HepG2 (cell line): ENCODE measurements at places on chromosomes 2 and 18.

DNA sequence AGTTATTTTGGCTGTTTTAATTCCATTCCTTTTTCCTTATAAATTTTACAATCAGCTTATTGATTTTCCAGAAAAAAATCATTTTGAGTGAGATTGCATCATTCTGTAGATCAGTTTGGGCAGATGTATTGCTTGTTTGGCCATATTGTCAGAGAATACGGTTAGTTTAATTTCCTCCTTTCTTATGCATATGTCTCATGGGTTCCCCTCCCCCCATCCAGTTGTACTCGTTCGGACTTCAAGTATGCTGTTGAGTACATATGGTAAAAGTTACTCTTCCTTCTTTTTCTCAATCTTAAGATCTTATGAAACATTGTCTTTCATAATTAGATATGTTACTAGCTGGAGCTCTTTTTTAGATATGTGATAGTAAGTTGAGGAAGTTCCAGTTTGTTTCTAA lies 131.2 kb upstream of the TTC27 start:
- no peak for DNase-seq

GRCh38 chr18:50042611-50043010 lies 152.3 kb downstream of the MYO5B start:
- DNase-seq: no peak

- DNase-seq: no peak
These were observed 81.1 kb upstream of the NYAP2 start for GRCh38 chr2:225318440-225318839.

DNA sequence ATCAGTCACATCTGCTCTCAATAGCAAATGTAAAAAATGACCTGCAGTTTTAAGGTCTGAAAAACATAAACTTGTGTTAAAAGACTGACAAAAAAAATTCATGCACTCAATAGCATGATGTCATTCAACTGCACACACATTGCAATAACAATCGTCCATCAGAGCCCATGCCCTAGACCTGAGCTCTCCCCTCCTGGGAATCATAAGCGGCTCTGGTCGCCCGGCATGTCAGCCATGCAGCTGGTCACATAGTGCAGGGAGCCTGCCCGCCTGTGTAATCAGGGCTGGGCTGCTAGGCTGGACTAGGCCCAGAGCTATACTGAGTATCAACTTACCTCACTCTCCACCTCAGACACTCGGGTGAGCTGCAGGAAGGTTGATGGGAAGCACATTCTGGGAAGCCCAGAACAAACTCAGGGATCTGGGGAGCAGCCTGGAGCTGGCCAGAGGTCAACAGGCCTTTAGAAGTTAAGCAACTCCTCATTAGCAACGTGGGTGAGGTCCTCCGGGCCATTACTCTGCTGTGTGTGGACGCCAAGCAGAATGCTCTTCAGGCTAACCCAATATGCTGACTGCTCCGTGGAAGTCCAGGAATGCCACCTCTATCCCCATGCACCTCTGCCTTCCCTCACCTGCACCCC lies 165.5 kb downstream of the TTC32 start:
- DNase-seq: no peak

- DNase-seq: no peak
These were observed 743.6 kb downstream of the RNF144A start for GRCh38 chr2:7660816-7661215.

DNA sequence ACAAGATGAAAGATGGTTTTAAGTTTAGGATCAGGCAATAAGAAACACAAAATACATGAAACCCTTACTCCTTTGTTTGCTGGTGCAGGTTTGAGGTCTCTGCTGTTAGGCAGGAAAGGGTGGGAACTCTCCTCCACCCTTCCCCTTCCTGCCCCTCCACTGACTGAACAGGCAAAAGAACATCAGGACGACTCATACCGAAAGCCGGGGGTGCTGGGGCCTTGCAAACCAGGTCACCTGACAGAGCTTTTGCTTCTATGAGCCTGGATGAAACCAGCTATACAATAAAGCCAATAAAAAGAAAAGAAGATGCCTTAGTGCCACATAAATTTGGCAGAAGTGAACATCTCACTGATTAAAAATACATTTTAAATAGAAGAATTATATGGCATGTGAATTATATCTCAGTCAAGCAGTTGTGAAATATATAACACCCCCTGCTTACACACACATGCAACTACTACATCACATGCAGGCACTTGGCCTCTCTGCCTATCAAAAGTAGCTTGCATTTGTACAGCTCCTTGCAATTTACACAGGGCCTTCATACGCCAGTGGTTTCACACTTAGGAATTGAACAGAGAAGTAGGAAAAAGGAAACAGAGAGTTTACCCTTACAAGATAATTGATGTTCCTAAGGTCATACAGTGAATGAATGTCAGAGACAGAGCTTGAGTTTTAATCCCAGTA lies 215.1 kb upstream of the TRIB2 start:
- DNase-seq: no peak

- no peak for DNase-seq
These were observed 6.5 kb downstream of the DGUOK start for GRCh38 chr2:73933194-73933593.

DNA sequence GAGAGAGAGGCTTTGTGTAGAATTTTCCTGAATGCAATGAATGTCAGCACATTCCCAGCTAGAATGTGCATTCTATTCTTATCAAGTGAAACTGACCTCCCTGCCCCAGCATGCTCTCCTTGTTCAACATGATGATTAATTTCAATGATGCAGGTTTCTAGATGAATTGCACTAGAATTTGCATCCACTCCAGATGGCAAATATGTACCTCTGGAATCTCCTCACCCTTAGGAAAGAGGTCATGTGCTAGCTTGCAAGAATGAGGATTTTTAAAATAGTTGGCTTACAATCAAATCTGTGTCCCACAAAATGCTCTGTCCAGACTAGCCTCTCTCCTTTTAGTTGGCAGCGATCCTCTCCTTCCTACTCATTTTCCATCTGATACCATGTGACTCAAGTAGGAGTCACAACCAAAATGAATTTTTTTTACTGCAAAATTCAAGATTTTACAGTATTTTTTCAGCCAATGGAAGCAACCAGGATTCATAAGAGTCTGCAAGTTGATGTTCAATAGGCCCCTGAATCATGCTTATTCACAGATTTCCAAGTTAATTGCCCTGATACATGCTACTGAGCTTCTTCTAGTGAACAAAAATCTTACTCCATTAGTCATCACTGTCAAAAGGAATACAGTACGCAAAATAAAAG lies 21.0 kb upstream of the STAT4 start:
- no peak for DNase-seq

GRCh38 chr2:6819668-6820067 lies 46.0 kb downstream of the CMPK2 start:
- DNase-seq: no peak

- no peak for DNase-seq
These were observed 15.5 kb downstream of the VIL1 start for GRCh38 chr2:218434456-218434855.

DNA sequence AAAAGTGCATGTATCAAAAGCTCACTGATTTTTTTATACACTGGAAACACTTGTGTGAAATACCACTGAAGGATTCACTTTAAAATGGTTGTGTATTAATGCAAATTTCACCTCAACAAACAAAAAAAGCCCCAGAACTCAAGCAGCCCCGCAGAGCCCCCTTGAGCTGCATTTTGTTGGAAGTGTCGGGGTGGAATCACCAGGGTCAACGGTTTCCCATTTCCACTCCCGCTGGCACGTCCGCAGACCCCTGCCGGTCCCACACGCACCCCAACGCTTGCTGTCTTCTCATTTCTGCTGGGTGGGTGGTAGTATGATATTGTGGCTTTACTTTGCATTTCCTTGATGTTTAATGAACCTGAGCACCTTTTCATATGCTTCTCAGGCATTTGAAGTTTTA lies 239.7 kb downstream of the FAM210A start:
- no peak for DNase-seq

GRCh38 chr2:158975271-158975921 lies 7.0 kb downstream of the TANC1 start:
- no peak for DNase-seq

DNA sequence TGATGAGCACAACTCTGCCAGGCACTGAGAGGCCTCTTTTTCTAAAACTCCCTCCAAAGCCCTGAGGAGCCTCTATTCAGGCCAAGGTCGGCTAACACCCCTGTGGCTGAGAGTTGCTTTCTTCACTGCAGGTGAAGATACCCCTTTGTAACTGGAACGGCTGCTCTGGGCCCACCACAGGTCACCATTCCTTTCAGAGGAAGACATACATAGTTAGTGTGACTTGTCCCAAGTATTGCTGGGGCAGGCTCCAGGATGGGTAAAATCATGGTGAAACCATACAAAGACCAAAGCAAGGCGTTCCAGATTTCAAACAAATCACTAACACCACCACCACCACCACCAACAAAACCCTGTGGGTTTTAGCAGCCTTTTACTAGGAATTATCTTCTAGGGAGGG lies 36.8 kb downstream of the CHST10 start:
- DNase-seq: no peak

DNA sequence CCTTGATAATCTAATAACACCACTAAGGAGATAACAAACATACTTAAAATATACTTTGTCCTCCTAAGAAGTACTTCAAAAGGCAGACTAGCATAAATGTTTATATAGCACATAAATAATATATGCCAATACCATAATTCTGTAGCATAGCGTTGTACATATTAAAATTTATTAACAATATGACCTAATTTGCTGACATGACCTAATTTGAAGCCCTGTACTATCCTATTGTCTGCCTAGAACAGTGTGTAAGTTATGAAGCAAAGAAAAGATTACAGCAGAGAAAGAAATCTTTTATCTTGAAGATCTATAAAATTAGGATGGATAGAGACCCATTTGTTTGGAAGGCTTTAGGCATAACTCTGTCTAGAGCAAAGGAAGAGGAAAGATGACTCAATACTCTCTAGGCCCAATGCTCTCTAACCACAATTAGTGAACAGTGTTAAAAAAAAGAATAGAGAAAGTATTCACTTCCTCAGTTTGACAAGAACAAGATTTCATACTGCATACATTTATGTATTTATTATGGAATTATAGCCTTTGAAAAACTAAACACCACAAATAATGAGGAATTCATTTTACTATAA lies 231.3 kb downstream of the ZRANB3 start:
- no peak for DNase-seq

DNA sequence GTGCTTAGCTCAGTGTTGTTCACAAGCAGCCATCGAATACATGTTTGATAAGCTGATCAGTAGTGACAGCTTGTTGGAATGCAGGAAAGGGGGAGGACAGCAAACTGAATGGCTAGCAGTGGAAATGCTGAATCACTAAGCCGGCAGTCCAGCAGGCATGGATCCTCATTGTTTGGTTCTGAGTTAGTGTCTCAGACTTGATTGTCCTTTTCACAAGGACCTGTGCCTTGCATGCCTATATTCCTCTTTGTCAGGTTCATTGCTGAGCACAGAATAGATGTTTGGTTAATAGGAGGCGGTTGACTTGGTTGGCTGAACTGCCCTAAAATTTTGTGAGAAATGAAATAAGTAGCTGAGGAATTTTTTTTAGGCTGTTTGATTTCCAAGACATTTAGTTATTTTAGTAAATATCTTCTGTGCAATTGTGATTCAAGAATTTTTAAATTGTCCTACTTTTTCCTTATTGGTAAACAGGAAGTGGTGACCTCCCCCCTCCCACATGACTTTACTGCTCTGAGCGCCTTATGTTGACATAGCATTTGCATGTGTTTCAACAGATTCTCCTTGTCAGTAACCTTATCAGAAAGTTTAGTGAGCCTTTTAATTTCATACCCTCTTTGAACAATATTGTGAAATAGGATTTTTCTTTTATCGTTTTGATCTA lies 21.4 kb upstream of the STON1 start:
- peak; percentile 75 for DNase-seq
